ENCODE measurements at places on chromosomes 5 and 9. TPM values are rescaled to one million over a fixed set of nuclear protein-coding genes. Genes with fewer than 3 reads are reported as not detected.

GRCh38 chr9:92790542-92791527 lies 26.2 kb upstream of the BICD2 start:
- DNase-seq = peak; percentile 87

- DNase-seq = no peak
Observed at GRCh38 chr5:74567411-74567995, 73.0 kb downstream of the ENC1 start.

DNA sequence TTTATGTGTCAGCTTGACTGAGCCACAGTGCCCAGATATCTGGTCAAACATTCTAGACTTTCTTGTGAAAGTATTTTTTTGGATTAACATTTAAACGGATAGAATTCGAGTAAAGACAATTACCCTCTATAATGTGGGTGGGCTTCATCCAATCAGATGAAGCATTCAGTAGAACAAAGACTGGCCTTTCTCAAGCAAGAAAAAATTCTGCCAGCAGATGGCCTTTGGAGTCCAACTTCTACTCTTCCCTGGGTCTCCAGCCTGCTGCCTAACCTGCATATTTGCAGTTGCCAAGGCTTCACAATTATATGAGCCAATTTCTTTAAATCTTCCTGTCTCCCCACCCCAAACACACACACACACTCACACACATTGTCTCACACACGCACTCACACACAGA lies 86.4 kb downstream of the MED10 start:
- DNase-seq = no peak

DNA sequence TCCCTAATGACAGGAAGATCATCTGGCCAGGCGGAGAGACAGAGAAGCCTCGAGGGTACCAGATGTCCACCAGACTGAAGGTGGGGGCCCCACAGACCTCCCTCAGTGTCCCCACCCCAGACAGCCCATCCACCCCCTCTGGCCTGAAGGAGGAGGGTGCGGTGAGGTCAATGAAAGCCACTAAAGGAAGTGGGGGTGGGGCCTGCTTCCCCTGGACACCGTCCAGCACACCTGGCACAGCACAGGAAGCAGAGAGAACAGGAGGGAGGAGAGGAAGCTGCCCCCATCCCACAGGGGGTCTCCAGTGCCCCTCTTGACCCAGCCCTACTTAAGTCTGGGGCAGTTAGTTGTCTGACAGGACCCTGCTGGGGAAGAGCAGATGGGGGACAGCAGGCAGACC lies 11.2 kb downstream of the LRRC26 start:
- DNase-seq = no peak

- no peak for DNase-seq
Observed at GRCh38 chr5:171589461-171589860, 170.0 kb downstream of the FGF18 start.

GRCh38 chr5:147985608-147986007 lies 78.2 kb upstream of the SPINK5 start:
- DNase-seq = no peak

GRCh38 chr9:101925498-101925897 lies 187.1 kb upstream of the GRIN3A start:
- DNase-seq = no peak

DNA sequence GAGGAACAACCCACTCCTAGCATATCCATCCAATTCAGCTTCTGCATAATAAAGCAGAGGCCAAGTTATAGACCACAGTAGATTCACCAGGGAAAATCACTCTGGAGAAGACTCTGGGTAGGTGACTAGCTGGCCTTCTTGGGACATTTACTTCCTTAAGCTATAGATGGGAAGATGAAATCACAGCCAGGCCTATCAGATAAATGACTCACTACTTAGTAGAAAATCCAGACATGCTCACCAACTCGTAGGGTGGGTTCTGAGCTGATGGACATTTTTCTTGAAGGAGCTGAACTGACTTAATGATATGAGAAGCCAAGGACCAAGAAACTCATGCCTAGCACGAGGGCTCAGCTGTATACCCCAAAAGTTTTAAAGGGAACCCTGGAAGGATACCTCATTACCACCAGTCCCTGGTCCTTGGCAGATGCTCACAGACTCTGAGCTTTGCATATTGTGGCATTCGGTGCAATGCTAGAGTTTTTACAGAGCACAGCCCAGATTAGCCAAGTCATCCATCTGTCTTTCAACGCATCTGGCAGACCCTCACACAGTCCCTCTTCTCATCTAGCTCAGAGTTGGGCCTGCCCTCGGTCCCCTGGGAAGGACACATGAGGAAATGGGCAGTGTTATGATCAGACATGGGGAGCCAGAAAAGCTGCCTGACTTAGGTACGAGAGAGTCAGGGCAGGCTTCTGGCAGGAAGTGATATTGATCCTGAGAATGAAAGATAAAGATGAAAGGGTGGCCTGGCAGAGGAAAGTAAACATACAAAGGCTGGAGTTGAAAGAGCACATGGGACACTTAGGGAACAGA lies 15.0 kb downstream of the ACSL6 start:
- DNase-seq = no peak

- DNase-seq = peak; percentile 12
Observed at GRCh38 chr5:1511048-1511447, 12.7 kb downstream of the LPCAT1 start.

- no peak for DNase-seq
Observed at GRCh38 chr9:3329361-3329760, 196.4 kb downstream of the RFX3 start.

- no peak for DNase-seq
Observed at GRCh38 chr5:35776757-35777156, 79.9 kb upstream of the IL7R start.

- no peak for DNase-seq
Observed at GRCh38 chr5:117942861-117943519, 1045.4 kb downstream of the DTWD2 start.

- peak; percentile 77 for DNase-seq
Observed at GRCh38 chr9:135797507-135798262, 95.7 kb downstream of the KCNT1 start.

GRCh38 chr9:79477955-79478771 lies 93.6 kb upstream of the TLE4 start:
- peak; percentile 62 for DNase-seq

DNA sequence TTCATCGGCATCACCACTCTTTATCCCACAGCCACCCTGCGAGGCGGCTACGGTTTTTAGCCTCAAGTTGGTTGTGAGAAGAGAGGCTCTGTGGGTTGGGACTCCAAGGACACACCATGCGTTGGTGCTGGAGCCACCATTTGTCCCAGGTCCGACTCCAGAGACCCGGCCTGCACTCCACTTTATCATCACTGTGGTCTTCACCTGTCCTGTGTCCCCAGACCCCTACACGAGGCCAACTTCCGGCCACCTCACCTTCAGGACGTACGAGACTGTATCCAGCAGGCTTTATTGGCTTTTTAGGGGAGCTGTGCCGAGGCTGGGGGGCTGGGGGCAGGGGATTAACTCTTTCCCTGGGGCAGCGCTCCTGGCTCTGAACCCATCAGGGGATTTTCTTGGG lies 55.0 kb downstream of the GTF3C4 start:
- no peak for DNase-seq

GRCh38 chr5:59164041-59164830 lies 581.4 kb downstream of the RAB3C start:
- DNase-seq = no peak

DNA sequence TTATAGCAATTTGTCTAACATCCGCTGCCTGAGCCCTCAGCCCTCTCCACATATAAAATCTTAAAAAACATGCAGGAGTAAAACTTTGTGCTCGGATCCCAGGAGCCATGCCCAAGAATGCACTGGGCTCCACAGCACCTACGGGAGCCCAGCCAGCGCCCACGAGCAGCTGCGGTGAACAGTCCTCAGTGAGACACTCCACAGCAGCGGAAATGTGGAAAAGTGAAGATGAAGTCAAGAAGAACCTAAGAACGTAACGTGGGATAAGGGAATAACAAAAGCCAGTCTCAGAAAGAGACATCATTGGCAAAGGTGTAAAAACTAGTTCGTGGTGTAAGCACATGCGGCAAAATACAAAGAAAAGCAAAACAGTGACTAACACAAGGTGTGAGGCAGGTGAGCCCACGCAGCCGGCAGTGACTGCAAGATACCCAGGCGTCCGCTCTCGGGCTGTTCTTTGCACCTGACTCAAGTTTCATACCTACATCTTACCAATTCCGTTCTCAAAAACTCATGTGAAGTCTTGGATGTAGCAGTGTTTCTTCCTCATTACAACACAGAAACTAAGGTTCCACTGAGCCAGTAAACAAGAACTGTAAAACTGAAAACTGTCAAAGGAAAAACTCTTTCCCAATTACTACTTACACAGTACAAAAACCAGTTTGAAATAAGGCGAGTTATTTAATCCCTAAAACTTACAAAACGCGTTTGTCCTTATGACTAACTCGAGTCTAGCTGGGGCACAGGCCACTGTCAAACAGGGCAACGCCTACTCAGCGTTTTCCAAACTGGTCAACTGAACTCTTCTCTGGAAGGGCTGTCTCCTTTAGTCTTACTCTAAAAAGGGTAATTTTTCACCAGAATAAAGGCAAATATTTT lies 1.7 kb downstream of the CAMSAP1 start:
- no peak for DNase-seq

DNA sequence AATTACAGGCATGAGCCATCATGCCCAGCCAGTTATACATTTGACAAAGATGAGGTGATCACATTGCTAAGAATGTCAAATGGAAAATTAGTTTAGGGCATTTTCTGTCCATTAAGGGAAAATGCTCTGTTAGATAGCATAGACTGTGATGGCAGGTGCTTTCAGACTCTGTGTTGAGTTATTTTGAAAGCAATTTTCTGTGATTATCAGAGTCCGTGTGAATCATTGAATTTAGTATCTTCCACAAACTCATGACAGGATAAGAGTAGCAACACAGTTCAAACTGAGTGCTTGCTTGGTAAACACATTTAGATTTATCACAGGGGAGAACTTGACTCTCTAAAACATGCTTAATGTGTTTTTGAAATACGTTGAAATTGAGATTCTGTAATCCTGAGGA lies 69.0 kb downstream of the GAPVD1 start:
- no peak for DNase-seq

DNA sequence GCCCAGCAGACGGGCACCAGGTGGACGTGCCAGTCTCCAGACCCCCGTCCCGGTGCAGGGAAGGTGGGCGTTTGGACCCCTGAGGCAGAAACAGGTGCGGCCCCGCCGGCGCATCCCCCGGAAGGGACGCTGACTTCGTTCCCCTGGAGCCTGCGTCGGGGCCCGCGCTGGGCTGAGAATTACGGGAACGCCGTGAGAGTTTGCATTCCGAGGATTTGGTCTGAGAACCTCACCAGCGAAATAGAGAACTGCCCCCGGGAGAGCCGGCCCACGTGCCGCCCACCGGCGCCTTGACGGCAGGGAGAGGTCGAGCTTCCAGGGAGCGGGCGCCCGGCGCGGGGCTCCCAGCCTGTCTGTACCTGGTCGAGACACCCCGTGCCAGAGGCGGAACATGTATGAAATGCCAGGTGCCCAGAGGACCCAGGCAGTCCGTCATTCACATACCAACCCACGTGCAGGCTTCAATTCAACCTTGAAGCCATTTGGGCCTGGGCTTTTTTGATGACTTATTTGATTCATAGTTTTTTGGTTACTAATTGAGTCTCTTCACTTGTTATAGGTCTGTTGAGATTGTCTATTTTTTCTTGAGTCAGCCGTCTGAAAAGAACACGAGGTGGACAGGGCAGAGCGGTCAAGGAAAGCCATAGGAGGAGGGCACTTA lies 877 bp upstream of the CAMSAP1 start:
- DNase-seq = no peak

DNA sequence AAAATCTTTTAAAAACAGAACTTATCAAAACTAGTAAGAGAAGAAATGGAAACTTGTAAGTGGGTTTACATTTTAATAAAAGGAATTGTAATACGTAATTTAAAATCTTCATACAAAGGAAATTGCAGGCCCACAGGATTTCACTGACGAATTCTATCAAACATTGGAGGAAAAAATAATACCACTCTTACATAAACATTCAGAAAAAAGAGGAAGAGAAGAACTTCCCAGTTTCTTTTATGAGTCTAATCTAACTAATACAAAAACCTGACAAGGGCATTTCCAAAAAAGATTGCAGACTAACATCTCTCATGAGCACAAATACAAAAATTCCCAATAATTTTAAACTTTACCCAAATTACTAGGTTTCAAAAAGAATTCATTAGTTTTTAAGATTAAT lies 149.0 kb downstream of the RANBP17 start:
- DNase-seq = no peak

DNA sequence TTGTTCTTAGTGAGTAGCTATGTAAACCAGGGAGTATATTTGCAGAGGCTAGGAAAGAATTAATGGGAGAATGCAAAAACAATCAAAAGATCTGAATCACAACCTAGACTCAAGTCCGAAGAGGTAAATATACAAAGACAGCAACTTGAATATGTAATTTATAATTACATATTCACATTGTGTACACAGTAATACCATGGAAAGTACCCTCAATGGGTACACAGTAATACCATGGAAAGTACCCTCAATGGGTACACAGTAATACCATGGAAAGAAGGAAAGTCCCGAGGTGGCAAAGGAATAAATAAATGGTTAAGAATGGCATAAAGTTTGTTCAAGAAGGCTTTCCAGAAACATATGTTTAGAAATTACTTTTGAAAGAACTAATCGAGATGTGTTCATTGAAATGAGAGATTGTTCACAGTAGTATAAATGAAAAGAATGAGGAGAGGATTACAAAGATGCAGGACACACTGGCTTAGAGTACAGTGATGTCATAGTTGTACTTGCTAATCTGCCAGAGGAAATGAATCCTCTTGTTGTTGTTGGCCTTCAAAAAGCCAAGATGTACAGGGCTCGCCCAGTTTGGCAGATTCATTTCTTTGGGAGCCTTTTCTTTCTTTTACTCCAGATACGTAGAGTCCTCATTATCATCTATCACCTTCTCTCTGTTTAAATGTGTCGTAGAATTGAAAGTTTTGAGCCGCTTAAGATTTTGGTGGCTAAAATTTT lies 116.0 kb downstream of the UNC13B start:
- DNase-seq = peak; percentile 30

The ROR2 gene
- 12.3 TPM for total RNA-seq

The PDZD2 gene
- total RNA-seq = 83.9 TPM

The ZNF366 gene
- total RNA-seq = 2.2 TPM

The ADGRV1 gene
- total RNA-seq = 18.0 TPM

The SPATA31E1 gene
- 4.6 TPM for total RNA-seq

The SLC46A2 gene
- total RNA-seq = 2.4 TPM

The PCDHGA6 gene
- total RNA-seq = 9.7 TPM

The HMMR gene
- 11.5 TPM for total RNA-seq

The CBY3 gene
- 6.4 TPM for total RNA-seq

The DIPK1B gene
- 28.7 TPM for total RNA-seq

The NTNG2 gene
- total RNA-seq = 29.0 TPM

The FAM163B gene
- total RNA-seq = 3.8 TPM

The ZBTB5 gene
- total RNA-seq = 28.4 TPM

The SMIM15 gene
- 23.7 TPM for total RNA-seq
